Sciatic nerve (tissue), 2 donors: ENCODE measurements at places on chromosomes 13 and 19.
A peak's percentile ranks its signal among the peaks of the same experiment; 100 is the strongest.

DNA sequence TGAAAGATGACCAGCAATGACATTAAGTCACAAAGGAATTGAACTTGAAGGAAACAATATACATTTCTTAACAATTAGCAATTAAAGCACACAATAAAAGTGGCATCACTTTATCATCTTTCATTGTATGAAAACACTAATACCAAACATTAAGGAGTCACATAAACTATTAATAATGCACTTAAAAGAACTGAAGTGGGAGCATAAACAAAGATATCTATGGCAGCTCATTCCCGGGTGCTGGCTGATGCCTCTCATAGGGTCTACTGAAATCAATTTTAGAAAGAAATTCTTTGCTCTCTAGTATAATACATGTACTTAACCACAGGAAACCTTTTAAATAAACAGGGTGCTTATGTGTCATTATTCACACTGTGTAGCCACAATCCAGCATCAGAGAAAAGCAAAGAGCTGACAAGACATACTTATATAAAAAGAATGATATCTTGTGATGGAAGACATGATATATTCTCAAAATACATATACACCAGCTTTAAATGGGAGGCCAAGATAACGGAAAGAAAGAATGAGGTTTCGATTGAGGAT lies 1207.8 kb downstream of the EFNB2 start:
- DNase-seq: no peak

GRCh38 chr13:43434191-43434590 lies 352.6 kb downstream of the ENOX1 start:
- DNase-seq: no peak

GRCh38 chr19:22144394-22144793 lies 52.4 kb downstream of the ZNF676 start:
- no peak for DNase-seq

DNA sequence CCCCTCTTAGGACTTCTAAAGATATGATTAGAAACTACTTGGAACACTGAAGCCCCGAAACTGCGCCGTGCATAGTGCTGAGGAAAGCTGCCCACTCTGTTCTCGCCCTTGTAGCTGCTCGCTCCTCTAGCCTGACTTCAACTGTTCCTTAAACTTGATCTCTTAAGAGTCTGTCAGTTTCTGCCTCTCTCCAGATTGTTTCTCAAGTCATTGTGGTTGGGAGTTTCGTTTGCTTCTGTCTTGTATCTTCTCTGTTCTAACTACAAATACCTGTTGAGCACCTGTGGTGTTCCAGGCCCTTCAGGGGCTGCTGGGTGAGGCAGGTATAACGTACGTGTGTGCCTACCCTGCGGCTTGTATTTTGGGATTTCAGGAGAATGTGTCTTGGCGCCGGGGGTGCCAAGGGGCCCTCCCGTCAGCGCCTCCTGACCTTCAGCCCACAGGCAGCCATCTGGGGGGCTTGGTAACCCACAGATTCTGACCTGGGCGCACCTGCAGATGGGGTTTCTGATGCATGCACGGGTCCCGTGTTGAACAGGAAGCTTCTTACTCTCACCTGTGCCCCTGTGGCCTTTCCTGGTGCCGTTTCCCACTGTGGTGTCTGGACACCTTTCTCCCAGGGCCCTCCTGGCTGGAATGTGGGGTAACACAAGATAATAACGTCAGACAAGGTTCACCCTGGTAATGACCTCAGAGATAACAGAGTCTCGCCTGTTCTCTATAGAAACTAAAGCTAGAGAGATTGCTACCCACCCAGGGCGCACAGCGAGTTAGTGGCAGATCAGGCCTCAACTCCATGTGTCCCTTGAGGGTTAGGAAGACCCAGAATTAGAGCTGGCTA lies 17.2 kb upstream of the DCUN1D2 start:
- DNase-seq: peak; percentile 49

- DNase-seq: no peak
Measured at GRCh38 chr19:2500841-2501261, 24.9 kb downstream of the GADD45B start.

DNA sequence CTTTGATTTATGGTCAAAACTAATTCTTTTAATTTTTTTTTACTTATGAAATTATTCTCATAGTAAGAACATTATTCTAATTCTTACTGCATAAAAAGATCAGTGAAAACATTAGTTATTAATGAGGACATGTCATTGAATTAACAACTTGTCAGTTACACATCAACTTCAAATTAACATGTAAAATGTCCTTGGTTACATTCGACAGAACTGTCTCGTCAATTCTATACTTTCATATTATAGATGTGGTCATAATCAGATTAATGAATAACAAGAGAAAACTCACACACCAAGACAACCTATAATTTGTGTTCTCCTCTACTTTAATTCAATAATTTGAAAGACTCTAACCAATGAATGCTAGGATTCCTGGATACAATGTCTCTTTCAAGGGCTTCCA lies 66.7 kb downstream of the KATNAL1 start:
- DNase-seq: no peak

DNA sequence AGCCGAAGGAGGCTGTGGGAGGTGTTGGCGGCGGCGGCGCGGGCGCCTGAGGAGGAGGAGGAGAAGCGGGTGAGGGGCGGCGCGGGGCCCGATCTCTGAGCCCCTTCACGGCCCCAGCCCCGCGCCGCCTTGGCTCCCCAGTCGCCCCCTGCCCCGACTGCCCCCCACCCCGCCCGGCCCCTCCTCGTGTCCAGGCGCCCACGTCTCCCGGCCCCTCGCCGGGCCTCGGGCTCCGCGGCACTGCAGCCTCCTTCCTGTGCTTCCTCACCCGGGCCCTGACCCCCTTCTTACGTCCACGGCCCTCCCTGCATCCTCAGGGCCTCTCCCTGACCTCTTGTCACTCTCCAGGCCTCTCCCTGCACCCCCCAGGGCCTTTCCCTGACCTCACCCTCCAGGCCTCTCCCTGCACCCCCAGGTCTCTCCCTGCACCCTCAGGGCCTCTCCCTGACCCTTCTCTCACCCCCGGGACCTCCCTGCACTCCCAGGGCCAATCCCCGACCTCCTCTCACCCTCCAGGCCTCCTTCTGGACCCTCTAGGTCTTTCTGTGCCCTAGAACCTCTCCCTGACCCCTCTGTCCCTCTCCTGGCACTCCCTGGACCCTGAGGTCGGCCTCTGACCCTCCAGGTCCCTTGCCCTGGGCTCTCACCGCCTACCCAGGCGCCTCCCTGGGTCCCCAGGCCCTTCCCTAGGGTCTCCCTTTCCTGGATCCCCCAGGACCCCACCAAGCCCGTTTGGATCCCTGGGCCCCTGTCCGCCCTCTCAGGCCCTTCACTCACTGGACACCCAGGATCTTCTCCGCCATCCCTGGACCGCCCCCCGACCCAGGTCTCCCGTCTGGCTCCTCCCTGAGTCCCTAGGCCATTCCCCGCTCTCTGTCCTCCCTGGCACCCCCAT lies 460 bp downstream of the KMT5C start:
- DNase-seq: no peak

GRCh38 chr13:98878486-98879126 lies 99.3 kb downstream of the DOCK9 start:
- no peak for DNase-seq

- no peak for DNase-seq
Measured at GRCh38 chr19:4061683-4062418, 4.8 kb downstream of the ZBTB7A start.

- no peak for DNase-seq
Measured at GRCh38 chr19:1590641-1591397, 1.8 kb downstream of the MBD3 start.

DNA sequence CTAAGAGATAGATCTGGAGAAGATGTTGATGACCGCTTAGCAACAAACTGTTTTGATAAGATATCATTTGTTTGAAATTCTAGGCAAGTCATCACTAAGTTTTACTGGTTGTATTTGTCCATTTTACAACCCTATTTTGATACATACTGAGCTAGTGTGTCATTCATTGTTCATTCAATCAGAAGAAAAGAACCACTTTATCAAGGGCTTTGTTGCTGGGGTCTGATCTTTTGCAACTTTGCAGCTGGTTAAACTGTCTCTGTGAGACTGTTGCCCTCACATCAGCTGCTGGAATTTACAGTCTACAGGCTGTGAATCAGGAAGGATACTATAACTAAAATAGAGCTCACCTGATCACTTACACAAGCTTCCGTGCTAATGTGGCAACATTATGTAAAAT lies 290.5 kb downstream of the RFC3 start:
- no peak for DNase-seq
